SJSA1 (cell line): ENCODE measurements at places on chromosomes 7 and 10. TPM values are rescaled to one million over a fixed set of nuclear protein-coding genes. Genes with fewer than 3 reads are reported as not detected.

- no peaks in the 10 kb centered on the region for H3K27me3 ChIP-seq
- H3K4me1 ChIP-seq, result peaks cover 65% of the 10 kb centered on the region
- peak; percentile 70 for DNase-seq
- H3K27ac ChIP-seq, result peak overlapping the region; percentile 95
- peak overlapping the region; percentile 48 for H3K4me3 ChIP-seq
- peaks cover 4% of the 10 kb centered on the region; the same call in 1 of the 2 replicates for H3K36me3 ChIP-seq
Measured at GRCh38 chr10:114631666-114632417, 26.2 kb downstream of the ABLIM1 start.

DNA sequence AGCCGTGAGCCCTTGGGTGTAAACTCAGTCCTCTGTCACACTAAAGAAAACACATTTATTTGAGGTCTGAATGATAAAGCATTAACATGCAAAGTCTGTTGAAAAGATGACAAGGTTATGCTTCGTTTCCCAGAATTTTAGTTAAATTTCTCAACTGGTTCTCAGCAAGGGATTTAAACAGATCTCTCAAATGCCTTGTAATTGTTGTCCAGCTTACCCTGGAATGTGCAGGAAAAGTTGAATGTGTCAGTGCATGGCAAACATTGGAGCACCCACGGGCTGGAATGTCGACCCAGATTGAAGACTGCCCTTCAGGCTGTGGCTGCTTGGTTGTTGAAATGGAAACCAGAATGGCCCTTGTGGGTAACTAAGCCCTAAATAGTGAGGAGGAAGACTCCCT, 191.8 kb downstream of the TRIL start:
- no peaks in the 10 kb centered on the region for H3K36me3 ChIP-seq
- no peaks in the 10 kb centered on the region for H3K4me1 ChIP-seq
- H3K27ac ChIP-seq, result no peak overlapping the region
- no peaks in the 10 kb centered on the region for H3K27me3 ChIP-seq
- no peak for DNase-seq

- H3K27me3 ChIP-seq, result no peaks in the 10 kb centered on the region
- no peaks in the 10 kb centered on the region for H3K4me1 ChIP-seq
- H3K4me3 ChIP-seq, result no peak overlapping the region
- no peak overlapping the region for H3K27ac ChIP-seq
- DNase-seq, result no peak
- H3K36me3 ChIP-seq, result no peaks in the 10 kb centered on the region
Measured at GRCh38 chr10:51960494-51960895, 261.1 kb upstream of the CSTF2T start.

GRCh38 chr10:3046981-3047547, 20.3 kb upstream of the PFKP start:
- no peak overlapping the region for H3K4me3 ChIP-seq
- no peaks in the 10 kb centered on the region for H3K36me3 ChIP-seq
- H3K4me1 ChIP-seq, result peaks cover 57% of the 10 kb centered on the region

- no peaks in the 10 kb centered on the region for H3K27me3 ChIP-seq
- no peak overlapping the region for H3K27ac ChIP-seq
- DNase-seq, result no peak
- no peak overlapping the region for H3K4me3 ChIP-seq
- H3K4me1 ChIP-seq, result no peaks in the 10 kb centered on the region
Measured at GRCh38 chr7:53473371-53473770, 437.9 kb downstream of the POM121L12 start.

GRCh38 chr10:105800641-105801040, 1159.6 kb downstream of the SORCS3 start:
- H3K27ac ChIP-seq, result no peak overlapping the region
- H3K36me3 ChIP-seq, result no peaks in the 10 kb centered on the region
- H3K4me1 ChIP-seq, result no peaks in the 10 kb centered on the region
- no peaks in the 10 kb centered on the region for H3K27me3 ChIP-seq
- H3K4me3 ChIP-seq, result no peak overlapping the region
- no peak for DNase-seq

The GPR15LG gene
- total RNA-seq, result not detected in 2 replicates

DNA sequence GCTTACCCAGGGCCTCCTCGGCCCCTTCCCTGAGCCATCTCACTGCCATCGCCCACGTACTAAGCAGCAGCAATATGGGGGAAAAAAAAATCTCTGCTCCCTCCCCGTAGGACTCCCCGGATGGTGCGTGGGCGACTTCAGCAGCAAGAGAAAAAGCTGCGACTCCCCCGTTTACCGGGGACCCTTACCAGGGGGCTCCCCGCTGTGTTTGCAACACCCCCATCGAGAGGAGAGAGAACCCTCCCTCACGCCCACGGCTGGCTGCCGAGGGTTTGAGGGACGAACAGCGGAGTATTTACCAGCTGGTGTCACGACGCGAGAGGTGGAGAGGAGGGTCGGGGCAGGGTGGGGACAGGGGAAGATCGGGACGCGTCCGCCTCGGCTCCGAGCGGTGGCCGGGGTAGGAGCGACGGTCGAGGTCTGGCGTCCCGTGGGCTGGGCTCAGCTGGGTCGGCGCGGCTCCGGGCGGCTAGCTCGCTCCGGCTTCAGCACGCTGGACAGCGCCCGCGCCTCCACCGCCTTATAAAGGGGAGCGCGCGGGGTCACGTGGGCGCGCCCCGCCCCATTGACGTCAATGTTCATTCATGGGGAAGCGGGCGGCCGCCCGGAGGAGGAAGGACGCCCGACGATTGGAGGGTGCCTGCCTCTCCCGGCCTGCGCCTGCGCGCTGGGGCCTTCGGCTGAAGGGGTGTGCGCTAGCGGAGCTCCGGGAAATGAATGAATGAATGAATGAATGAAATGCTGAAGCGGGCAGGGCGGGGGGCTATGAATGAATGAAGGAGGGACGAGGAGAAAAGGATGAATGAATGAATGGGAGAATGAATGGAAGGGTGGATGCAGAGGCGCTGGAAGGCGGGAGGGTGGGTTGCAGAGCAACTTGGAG, at the start of gene VGF:
Gene VGF, minus strand, starts transcription at position 495 of the 883 bp plus-strand sequence. CDS start 726 bp downstream, outside the sequence.
- peaks cover 74% of the 10 kb centered on the region for H3K27me3 ChIP-seq
- DNase-seq, result peak; percentile 91
- peaks cover 47% of the 10 kb centered on the region for H3K4me1 ChIP-seq
- no peak within 1 kb of the TSS for H3K4me3 ChIP-seq

DNA sequence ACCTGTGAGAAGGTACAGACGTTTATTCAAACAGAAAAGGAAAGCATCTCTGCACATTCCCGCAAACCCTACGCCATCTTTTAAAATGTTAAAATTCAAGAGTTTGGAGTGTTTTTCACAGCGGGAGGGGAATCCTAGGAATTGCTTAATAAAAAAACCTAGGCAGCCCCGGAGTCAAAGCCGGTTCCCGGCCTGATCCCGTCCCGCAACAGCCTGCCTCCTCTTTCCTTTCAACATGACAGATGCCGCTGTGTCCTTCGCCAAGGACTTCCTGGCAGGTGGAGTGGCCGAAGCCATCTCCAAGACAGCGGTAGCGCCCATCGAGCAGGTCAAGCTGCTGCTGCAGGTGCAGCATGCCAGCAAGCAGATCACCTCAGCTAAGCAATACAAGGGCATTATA, 123.0 kb upstream of the VSTM2A start:
- H3K27ac ChIP-seq, result no peak overlapping the region
- no peaks in the 10 kb centered on the region for H3K4me1 ChIP-seq
- no peaks in the 10 kb centered on the region for H3K27me3 ChIP-seq
- no peak overlapping the region for H3K4me3 ChIP-seq
- no peak for DNase-seq

DNA sequence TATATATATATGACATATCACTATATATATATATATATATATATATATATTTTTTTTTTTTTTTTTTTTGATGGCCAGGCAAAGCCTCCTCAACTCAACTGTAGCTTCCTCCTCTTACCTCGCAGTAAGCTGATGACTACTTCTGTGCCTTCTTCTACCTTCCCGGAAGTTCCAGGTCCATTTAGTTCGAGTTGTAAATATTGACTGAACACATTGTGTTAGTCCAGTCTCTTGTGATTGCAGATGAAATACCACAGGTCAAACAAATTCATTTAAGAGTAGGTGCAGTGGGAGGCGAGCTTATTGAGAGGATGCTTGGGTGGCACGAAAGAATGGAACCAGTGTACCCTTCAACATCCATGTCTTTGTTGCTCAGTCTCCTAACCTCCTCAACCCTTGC, 144.6 kb downstream of the ST7 start:
- no peaks in the 10 kb centered on the region for H3K36me3 ChIP-seq
- H3K27ac ChIP-seq, result peak overlapping the region; percentile 62
- no peak for DNase-seq
- peaks cover 13% of the 10 kb centered on the region for H3K4me1 ChIP-seq
- no peak overlapping the region for H3K4me3 ChIP-seq

DNA sequence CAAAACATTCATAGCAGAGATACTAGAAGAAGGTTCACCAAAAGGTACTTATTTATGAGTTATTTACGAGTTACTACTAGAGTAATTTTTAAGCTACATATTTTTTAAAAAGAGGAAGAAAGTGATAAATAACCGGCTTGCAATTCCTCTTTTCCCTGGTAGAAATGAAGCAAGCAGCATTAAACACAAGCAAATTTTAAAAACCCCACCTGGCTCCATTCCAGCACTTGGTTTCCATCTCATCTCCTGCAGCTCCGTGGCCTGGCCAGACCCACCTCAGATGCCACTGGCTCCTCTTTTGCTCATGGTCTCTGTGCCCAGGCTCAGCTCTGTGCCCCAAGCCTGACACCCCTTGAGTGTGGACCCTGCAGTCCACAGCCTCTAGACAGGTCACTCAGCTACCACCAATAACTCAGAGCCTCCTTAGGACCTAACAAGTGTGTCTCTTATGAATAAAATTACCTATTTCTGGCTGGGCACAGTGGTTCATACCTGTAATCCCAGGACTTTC, 479.5 kb downstream of the TNS3 start:
- no peak overlapping the region for H3K27ac ChIP-seq
- no peaks in the 10 kb centered on the region for H3K36me3 ChIP-seq
- no peaks in the 10 kb centered on the region for H3K4me1 ChIP-seq
- no peaks in the 10 kb centered on the region for H3K27me3 ChIP-seq

The HYAL4 gene
- total RNA-seq, result not detected in 2 replicates
